Vein endothelial cell (primary cell): ENCODE measurements at places on chromosomes 3 and 15. TPM values are rescaled to one million over a fixed set of nuclear protein-coding genes. Genes with fewer than 3 reads are reported as not detected.

Gene FSD2
- total RNA-seq: under 0.01 TPM in 1 of 2 replicates, not detected in the other

Gene CCR8
- total RNA-seq: not detected in 2 replicates

Gene SLC6A11
- total RNA-seq: not detected in 2 replicates

Gene AADAC
- total RNA-seq: 0.33 and 0.86 TPM in 2 replicates

Gene GP9
- not detected in 2 replicates for total RNA-seq

Gene KBTBD13
- not detected in 2 replicates for total RNA-seq

Gene FGD5
- total RNA-seq: 127 and 130 TPM in 2 replicates

Gene PSTPIP1
- not detected in 2 replicates for total RNA-seq
